Endothelial cell of umbilical vein (primary cell): ENCODE measurements at places on chromosomes 3 and 15. TPM values are rescaled to one million over a fixed set of nuclear protein-coding genes. Genes with fewer than 3 reads are reported as not detected.

NDUFB4 gene
- 191 and 210 TPM in 2 replicates for polyA plus RNA-seq

EEFSEC gene
- 14.5 and 18.7 TPM in 2 replicates for polyA plus RNA-seq

PHLDB2 gene
- 22.4 and 25.1 TPM in 2 replicates for polyA plus RNA-seq

P2RY14 gene
- polyA plus RNA-seq, result not detected in 2 replicates

GRCh38 chr15:74276560-74276959, 40.4 kb downstream of the CCDC33 start:
- DNase-seq, result no peak
- H3K4me3 ChIP-seq, result no peak overlapping the region
- H3K27ac ChIP-seq, result no peak overlapping the region
- no peaks in the 10 kb centered on the region for H3K4me1 ChIP-seq
- peaks cover 3% of the 10 kb centered on the region for H3K27me3 ChIP-seq
- no peaks in the 10 kb centered on the region for H3K36me3 ChIP-seq

DNA sequence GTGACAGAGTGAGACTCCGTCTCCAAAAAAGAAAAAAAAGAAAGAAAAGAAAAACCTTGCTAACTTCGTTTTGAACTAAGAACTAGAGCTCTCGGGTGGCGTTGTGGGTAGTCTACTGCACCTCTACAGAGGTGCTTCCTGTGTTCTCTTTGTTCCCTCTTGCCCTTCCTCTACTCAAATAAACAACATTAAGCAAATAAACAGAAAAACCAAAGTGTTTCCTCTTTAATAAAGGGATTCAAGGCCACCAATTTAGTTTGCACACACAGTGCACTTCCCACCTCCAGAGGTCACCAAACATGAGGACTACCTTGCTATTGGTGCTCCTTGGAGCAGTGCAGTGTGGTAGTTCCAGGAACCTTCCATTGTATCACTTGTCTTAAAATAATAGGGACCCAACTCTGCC, 354.2 kb upstream of the TBL1XR1 start:
- H3K27ac ChIP-seq, result no peak overlapping the region
- DNase-seq, result no peak
- no peaks in the 10 kb centered on the region for H3K27me3 ChIP-seq
- H3K36me3 ChIP-seq, result no peaks in the 10 kb centered on the region
- H3K4me3 ChIP-seq, result no peak overlapping the region

DNA sequence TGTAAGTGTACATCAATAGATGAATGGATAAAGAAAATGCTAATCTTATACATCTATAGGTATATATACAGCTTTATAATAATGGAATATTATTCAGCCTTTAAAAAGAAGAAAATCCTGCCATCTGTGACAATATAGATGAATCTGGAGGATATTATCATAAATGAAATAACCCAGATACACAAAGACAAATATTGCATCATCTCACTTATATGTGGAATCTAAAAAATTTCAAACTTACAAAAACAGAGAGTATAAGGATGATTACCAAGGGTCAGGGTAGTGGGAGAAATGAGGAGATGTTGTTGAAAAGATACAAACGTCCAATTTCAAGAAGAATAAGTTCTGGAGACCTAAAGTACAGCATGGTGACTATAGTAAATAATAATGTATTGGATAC, 85.4 kb upstream of the AGTR1 start:
- no peak overlapping the region for H3K4me3 ChIP-seq
- H3K27me3 ChIP-seq, result no peaks in the 10 kb centered on the region
- DNase-seq, result no peak
- H3K27ac ChIP-seq, result no peak overlapping the region

DNA sequence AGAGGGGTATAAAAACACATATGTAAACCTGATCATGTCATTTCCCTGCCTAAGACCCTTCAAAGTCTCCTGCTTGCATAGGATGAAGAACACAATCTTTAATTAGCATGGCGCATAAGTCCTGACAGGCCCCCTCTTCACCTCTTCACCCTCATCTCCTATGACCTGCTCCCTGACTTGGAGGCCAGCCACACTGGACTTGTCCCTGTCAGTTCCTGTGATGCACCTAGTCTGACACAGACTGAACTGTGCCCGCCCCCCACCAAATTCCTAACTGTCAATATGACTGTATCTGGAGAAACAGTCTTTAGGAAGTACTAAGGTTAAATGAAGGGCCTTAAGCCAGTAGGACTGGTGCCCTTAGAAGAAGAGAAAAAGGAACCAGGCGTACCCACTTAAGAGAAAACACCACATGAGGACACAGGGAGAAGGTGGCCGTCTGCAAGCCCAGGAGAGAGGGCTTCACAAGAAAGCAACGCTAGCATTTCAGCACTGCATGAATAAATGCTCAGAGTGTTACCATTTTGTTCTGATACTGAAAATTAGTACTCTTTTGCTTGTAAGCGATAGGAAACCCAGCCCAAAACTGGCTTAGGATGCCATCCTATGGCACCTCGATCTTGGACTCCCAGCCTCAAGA, 34.0 kb downstream of the MRPL46 start:
- no peaks in the 10 kb centered on the region for H3K4me1 ChIP-seq
- no peaks in the 10 kb centered on the region for H3K36me3 ChIP-seq
- no peaks in the 10 kb centered on the region for H3K27me3 ChIP-seq
- H3K27ac ChIP-seq, result no peak overlapping the region
- H3K4me3 ChIP-seq, result no peak overlapping the region
- DNase-seq, result no peak

- H3K27me3 ChIP-seq, result no peaks in the 10 kb centered on the region
- peaks cover 18% of the 10 kb centered on the region for H3K4me1 ChIP-seq
- DNase-seq, result no peak
- H3K36me3 ChIP-seq, result peaks cover 7% of the 10 kb centered on the region
- H3K27ac ChIP-seq, result no peak overlapping the region
- H3K4me3 ChIP-seq, result no peak overlapping the region
Measured at GRCh38 chr15:74786551-74787165, 4.8 kb downstream of the CSK start.

DNA sequence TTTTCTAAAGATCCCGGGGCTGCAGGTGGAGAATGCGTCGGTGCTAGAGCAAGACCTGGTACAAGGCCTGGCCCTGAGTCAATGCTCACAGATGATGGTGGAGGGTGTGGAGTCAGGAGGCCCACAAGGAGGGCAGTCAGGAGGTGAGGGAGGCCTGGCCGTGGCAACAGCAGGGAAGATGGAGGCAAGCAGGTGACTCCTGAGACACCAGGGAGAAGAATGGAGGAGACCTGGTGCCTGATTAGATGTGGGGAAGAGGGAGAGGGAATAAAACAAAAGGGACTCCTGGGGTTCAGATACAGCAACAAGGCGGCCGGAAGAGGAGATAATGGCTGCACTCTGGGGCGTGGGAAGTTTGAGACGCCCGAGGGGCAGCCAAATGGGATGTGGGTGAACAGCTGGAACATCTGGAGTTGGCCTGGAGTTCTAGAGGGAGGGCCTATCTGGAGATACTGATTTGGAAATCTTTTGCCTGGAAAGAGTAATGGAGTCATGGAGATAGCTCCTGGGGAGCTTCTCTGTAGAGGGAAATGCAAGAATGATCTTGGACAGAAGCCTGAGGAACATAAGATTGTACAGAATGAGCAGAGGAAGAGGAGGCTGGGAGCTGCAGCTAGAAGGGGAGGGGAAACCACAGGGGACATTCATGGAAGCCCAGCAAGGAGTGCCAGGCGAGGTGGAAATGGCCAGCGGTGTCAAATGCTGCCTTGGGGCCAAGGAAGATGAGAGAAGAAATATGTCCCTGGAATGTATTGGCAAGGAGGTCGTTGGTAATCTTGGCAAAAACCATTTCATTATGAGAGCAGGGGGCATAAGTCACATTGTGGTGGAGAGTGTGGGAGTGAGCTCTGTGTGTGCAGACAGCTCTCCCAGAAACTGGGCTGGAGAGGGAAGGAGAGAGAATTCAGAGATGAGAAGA, 67.5 kb upstream of the CORO2B start:
- no peaks in the 10 kb centered on the region for H3K4me1 ChIP-seq
- no peak for DNase-seq
- no peaks in the 10 kb centered on the region for H3K36me3 ChIP-seq

GRCh38 chr3:10553591-10554235, 48.3 kb upstream of the ATP2B2 start:
- no peak overlapping the region for H3K4me3 ChIP-seq
- H3K27ac ChIP-seq, result no peak overlapping the region
- no peaks in the 10 kb centered on the region for H3K27me3 ChIP-seq
- H3K4me1 ChIP-seq, result no peaks in the 10 kb centered on the region

DNA sequence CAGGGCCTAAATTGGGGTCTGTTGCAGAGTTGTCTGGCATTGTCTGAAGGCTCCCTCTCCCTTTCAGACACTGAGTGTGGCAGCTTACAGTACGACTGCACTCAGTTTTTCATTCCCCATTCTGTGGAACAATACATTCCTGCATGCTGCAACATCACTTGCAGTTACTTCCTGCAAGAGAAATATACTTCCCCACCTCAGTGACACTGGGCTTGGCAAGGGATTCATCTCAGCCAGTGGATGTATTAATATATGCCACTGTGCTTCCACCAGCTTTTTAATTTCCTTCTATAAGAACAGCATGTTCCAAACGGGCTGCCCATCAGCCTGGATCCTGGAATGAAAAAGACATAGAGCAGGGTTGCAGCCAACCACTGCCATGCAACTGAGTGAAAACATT, 23.1 kb downstream of the B3GALNT1 start:
- H3K4me3 ChIP-seq, result no peak overlapping the region
- H3K27ac ChIP-seq, result no peak overlapping the region
- H3K36me3 ChIP-seq, result no peaks in the 10 kb centered on the region
- H3K27me3 ChIP-seq, result no peaks in the 10 kb centered on the region
- H3K4me1 ChIP-seq, result peaks cover 23% of the 10 kb centered on the region

GRCh38 chr15:56815247-56815646, 81.9 kb upstream of the ZNF280D start:
- peak; percentile 75 for DNase-seq
- peaks cover 34% of the 10 kb centered on the region for H3K4me1 ChIP-seq
- no peaks in the 10 kb centered on the region for H3K27me3 ChIP-seq
- peak overlapping the region; percentile 33 for H3K27ac ChIP-seq
- no peak overlapping the region for H3K4me3 ChIP-seq

DNA sequence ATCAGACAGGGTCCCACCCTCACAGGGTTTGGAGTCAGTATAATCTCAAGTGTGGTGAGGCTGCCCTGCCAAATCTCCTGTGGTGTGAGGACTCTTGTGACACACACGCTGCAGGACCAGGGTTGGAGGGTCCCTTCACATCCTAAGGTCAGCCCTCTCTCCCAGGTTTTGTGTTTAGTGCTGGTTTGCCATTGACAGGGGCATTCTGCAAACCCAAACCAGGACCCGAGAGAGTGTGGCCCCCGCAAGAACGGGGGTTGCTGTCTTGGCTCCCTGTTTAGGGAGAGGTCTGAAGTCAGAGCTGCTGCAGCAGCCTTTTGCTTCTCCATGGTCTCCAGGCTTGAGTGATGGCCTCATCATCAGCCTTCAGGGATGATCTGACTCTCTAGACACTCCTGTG, 14.7 kb downstream of the FAM107A start:
- H3K27ac ChIP-seq, result no peak overlapping the region
- H3K27me3 ChIP-seq, result no peaks in the 10 kb centered on the region
- DNase-seq, result no peak
- H3K4me3 ChIP-seq, result no peak overlapping the region
- H3K4me1 ChIP-seq, result peaks cover 35% of the 10 kb centered on the region
- H3K36me3 ChIP-seq, result no peaks in the 10 kb centered on the region
